H1 (cell line): ENCODE measurements at places on chromosomes 5 and 9.

GRCh38 chr5:95352691-95353090, 38.5 kb upstream of the FAM81B start:
- H3K36me3 ChIP-seq: no peaks in the 10 kb centered on the region
- no peak overlapping the region for H3K4me3 ChIP-seq
- no peaks in the 10 kb centered on the region for H3K4me1 ChIP-seq
- no peak overlapping the region for H3K27ac ChIP-seq
- H3K27me3 ChIP-seq: no peaks in the 10 kb centered on the region

DNA sequence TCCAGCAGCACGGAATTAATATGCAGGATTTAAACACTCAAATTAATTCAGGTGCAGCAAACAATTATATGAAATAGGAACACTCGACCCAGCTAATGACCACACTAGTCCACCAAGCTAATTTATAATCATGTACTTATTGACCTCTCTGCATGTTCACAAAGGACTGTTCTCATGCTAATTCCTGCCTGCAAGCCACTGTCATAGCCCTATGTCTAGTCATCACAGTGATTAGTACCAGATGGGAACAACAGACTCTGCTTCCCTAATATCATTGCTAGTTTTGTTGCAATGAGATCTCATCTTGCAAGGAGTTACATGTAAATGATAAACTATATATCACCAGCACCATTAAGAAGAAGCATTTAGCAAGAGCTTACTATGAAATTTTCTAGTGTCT, 553.0 kb upstream of the GRAMD2B start:
- no peak overlapping the region for H3K27ac ChIP-seq
- no peaks in the 10 kb centered on the region for H3K4me1 ChIP-seq
- H3K27me3 ChIP-seq: no peaks in the 10 kb centered on the region
- DNase-seq: no peak
- H3K4me3 ChIP-seq: no peak overlapping the region

GRCh38 chr9:129278391-129279237, 100.6 kb upstream of the IER5L start:
- H3K27me3 ChIP-seq: no peaks in the 10 kb centered on the region; the same call in 1 of the 2 replicates
- no peaks in the 10 kb centered on the region for H3K36me3 ChIP-seq
- no peak overlapping the region for H3K4me3 ChIP-seq
- DNase-seq: peak; percentile 73
- H3K27ac ChIP-seq: no peak overlapping the region

- DNase-seq: no peak
- H3K27me3 ChIP-seq: no peaks in the 10 kb centered on the region
Observed at GRCh38 chr9:10674586-10674985, 61.8 kb upstream of the PTPRD start.

GRCh38 chr5:132184588-132184987, 43.1 kb downstream of the P4HA2 start:
- H3K27me3 ChIP-seq: no peaks in the 10 kb centered on the region
- H3K4me3 ChIP-seq: no peak overlapping the region
- H3K27ac ChIP-seq: no peak overlapping the region
- H3K4me1 ChIP-seq: peaks cover 2% of the 10 kb centered on the region

DNA sequence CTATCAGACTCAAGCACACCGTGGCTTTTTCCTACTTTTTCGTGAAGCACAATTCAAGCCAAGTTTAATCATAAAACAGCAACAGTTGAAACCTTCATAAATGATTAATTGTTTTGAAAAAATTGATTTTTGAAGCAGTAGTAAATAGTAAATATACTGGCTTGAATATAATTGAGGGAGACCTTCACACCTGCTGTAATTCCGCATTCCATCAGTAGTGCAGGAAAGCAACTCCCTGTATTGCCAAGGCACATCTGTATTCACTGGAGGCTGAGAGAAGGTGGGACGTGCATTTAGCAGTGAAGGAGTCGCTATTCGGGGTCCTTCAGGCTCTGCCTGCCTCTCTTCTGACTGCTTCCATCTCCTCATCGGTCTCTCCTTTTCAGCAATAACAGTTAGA, 203.8 kb downstream of the ZSWIM6 start:
- H3K36me3 ChIP-seq: no peaks in the 10 kb centered on the region
- no peak for DNase-seq
- H3K27me3 ChIP-seq: no peaks in the 10 kb centered on the region
- H3K27ac ChIP-seq: no peak overlapping the region

- no peaks in the 10 kb centered on the region for H3K27me3 ChIP-seq
- H3K4me3 ChIP-seq: peak overlapping the region; percentile 99
- peaks cover 10% of the 10 kb centered on the region for H3K4me1 ChIP-seq
- peak overlapping the region; percentile 99 for H3K27ac ChIP-seq
Observed at GRCh38 chr5:179623906-179624741, 653 bp upstream of the HNRNPH1 start.

DNA sequence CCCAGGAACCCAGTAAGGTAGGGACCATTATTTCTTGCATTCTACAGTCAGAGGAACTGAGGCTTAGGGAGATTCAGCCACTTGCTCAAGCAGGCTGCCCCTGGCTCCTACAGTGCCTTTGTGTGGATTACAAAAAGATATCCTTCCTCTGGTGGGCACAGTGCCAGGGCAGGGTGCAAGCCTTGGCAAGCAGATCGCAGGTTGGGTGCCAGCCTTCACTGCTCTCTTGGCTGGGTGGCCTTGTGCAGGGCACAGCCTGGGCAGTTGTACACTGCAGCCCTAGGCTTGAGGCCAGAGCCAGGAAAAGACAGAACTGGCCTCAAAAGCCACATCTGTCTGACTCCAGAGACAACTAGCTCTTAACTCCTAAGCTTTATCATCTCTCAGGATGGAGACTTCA, 15.0 kb downstream of the DOCK2 start:
- H3K27ac ChIP-seq: no peak overlapping the region
- no peaks in the 10 kb centered on the region for H3K36me3 ChIP-seq
- H3K27me3 ChIP-seq: no peaks in the 10 kb centered on the region
- no peaks in the 10 kb centered on the region for H3K4me1 ChIP-seq

GRCh38 chr5:141434006-141434405, 3.7 kb downstream of the PCDHGA12 start:
- H3K36me3 ChIP-seq: no peaks in the 10 kb centered on the region
- H3K4me3 ChIP-seq: no peak overlapping the region
- no peaks in the 10 kb centered on the region for H3K27me3 ChIP-seq
- DNase-seq: no peak

DNA sequence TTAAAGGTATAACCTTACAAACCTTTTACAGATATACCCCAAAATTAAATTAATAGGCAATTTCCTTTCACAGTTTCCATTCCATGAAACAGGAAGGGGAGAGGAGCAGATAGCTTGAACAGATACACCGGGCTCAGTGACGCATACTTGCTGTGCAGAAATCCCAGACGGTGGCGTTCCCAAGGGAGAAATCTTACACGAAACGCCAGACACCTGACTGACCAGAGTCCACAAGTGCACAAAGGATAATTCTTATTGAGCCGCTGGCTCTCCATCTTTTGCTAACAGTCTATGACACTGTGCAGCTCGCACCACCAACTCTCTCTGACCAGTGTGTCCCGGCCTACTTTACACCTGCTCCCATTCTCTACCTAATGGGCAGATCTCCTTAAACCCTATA, 37.4 kb downstream of the PTCH1 start:
- H3K4me1 ChIP-seq: peaks cover 26% of the 10 kb centered on the region
- no peaks in the 10 kb centered on the region for H3K27me3 ChIP-seq
- H3K4me3 ChIP-seq: no peak overlapping the region
- H3K27ac ChIP-seq: no peak overlapping the region
- peaks cover 71% of the 10 kb centered on the region for H3K36me3 ChIP-seq

- peaks cover 27% of the 10 kb centered on the region for H3K27me3 ChIP-seq
- peaks cover 7% of the 10 kb centered on the region for H3K4me1 ChIP-seq
Observed at GRCh38 chr5:38258319-38259061, at the start of gene EGFLAM. EGFLAM (plus strand) TSS chr5:38258559; CDS start chr5:38258755, 196 bp downstream.

DNA sequence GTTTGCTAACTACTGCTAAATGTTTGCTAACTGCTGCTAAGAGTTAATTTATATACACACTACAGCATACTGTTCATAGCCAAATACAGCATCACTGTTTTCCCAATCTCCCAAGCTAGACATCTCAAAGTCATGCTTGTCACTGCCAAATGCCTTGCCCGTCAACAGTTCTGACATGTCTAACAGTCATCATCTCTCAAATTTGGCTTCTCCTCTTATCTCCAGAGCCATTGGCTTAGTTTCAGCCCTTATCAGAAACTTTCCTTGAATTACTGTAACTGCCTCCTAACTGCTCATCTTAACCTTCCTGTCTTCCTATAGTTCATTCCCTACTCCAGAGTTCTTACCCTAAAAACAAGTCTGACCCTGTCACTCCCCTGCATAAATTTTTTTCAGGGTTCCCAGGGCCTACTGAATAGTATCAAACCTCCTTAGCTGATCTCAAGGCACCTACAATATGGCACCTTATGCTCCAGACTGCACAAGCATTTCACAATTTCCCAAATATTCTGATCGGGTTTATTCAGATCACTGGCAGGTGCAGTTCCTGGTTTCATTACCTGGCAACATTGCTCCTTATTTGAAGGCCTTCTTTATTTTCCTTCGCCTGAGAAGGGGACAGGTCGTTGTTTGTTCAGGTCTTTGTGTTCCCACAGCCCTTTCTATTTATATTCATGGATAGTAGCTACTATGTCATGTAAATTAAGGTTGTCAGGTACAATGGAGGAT, 55.9 kb upstream of the ANKRD55 start:
- DNase-seq: no peak
- no peaks in the 10 kb centered on the region for H3K27me3 ChIP-seq

- H3K4me1 ChIP-seq: no peaks in the 10 kb centered on the region; the same call in 1 of the 2 replicates
- DNase-seq: no peak
- H3K27ac ChIP-seq: no peak overlapping the region
Observed at GRCh38 chr9:27673641-27674040, 100.4 kb upstream of the C9orf72 start.

GRCh38 chr9:133142684-133143622, 20.8 kb downstream of the GBGT1 start:
- no peak for DNase-seq
- H3K36me3 ChIP-seq: no peaks in the 10 kb centered on the region
- no peak overlapping the region for H3K27ac ChIP-seq
- H3K27me3 ChIP-seq: no peaks in the 10 kb centered on the region

DNA sequence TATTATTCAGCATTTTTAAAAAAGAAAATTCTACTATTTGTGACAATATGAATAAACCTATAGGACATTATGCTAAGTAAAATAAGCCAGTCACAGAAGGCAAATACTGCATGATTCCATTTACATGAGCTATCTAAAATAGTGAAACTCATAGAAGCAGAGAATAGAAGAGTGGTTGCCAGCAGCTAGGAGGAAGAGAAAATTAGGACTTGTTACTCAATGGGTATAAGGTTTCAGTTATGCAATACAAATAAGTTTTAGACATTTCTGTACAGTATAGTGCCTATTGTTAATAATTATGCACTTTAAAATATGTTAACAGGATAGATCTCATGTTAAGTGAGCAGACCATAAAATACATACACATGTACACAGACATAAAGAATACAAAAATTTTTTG, 73.8 kb upstream of the SPINK5 start:
- H3K27ac ChIP-seq: no peak overlapping the region
- no peak overlapping the region for H3K4me3 ChIP-seq
- DNase-seq: no peak
- no peaks in the 10 kb centered on the region for H3K27me3 ChIP-seq
- no peaks in the 10 kb centered on the region for H3K4me1 ChIP-seq

- DNase-seq: no peak
- H3K27ac ChIP-seq: no peak overlapping the region
- peaks cover 3% of the 10 kb centered on the region; the same call in 1 of the 2 replicates for H3K4me1 ChIP-seq
- no peaks in the 10 kb centered on the region for H3K36me3 ChIP-seq
Observed at GRCh38 chr9:71446106-71446472, 322.2 kb downstream of the CEMIP2 start.

- no peaks in the 10 kb centered on the region for H3K36me3 ChIP-seq
- H3K27ac ChIP-seq: no peak overlapping the region
- DNase-seq: no peak
- no peaks in the 10 kb centered on the region for H3K27me3 ChIP-seq
- H3K4me1 ChIP-seq: peaks cover 3% of the 10 kb centered on the region
- no peak overlapping the region for H3K4me3 ChIP-seq
Observed at GRCh38 chr9:33139421-33140228, 27.5 kb downstream of the B4GALT1 start.

- H3K4me1 ChIP-seq: peaks cover 14% of the 10 kb centered on the region; the same call in 1 of the 2 replicates
- peak overlapping the region; percentile 97; the same call in 1 of the 2 replicates for H3K27ac ChIP-seq
- H3K36me3 ChIP-seq: no peaks in the 10 kb centered on the region
Observed at GRCh38 chr5:79512471-79513307, 1.2 kb downstream of the HOMER1 start.

GRCh38 chr5:72314571-72315172, 5.4 kb downstream of the MRPS27 start:
- H3K27ac ChIP-seq: no peak overlapping the region
- no peak for DNase-seq
- no peaks in the 10 kb centered on the region for H3K27me3 ChIP-seq
- H3K4me3 ChIP-seq: no peak overlapping the region

GRCh38 chr5:134576386-134577021, 51.0 kb downstream of the JADE2 start:
- H3K27me3 ChIP-seq: no peaks in the 10 kb centered on the region
- no peak overlapping the region; the same call in 1 of the 2 replicates for H3K27ac ChIP-seq
- peaks cover 17% of the 10 kb centered on the region for H3K36me3 ChIP-seq
- no peak overlapping the region for H3K4me3 ChIP-seq

DNA sequence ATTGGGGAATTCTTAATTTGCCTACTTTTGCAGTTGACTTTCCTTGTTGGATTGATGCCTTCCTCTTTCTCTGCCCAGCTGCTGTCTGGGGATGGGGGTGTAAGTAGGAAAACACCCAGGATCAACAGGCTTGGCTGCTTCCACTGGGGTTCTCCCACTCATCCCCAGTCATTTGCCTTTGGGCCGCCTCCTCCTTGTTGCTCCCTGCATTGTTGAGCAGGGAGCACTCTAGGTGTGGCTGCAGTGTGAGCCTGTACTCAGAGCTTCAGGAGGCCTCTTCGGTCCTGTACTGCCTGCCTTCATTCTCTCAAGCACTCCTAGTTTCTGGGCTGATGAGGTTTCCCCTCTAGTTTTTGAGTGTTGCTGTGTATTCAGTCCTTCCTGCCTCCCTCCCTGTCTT, 12.1 kb downstream of the RHOBTB3 start:
- no peaks in the 10 kb centered on the region for H3K27me3 ChIP-seq
- H3K4me3 ChIP-seq: no peak overlapping the region
- H3K36me3 ChIP-seq: no peaks in the 10 kb centered on the region
- no peak for DNase-seq
- no peak overlapping the region for H3K27ac ChIP-seq
- no peaks in the 10 kb centered on the region for H3K4me1 ChIP-seq

- H3K4me1 ChIP-seq: no peaks in the 10 kb centered on the region
- H3K4me3 ChIP-seq: no peak overlapping the region
- no peaks in the 10 kb centered on the region for H3K27me3 ChIP-seq
- H3K36me3 ChIP-seq: no peaks in the 10 kb centered on the region
- H3K27ac ChIP-seq: no peak overlapping the region
- DNase-seq: no peak
Observed at GRCh38 chr5:39498278-39498952, 73.6 kb upstream of the DAB2 start.

- no peaks in the 10 kb centered on the region for H3K27me3 ChIP-seq
- H3K4me1 ChIP-seq: peaks cover 21% of the 10 kb centered on the region
- H3K27ac ChIP-seq: no peak overlapping the region
- H3K36me3 ChIP-seq: no peaks in the 10 kb centered on the region
- peak overlapping the region; percentile 71; the same call in 1 of the 2 replicates for H3K4me3 ChIP-seq
Observed at GRCh38 chr5:170632266-170632984, 128.6 kb downstream of the KCNIP1 start.
